ENCODE measurements at places on chromosomes 13 and 19. TPM values are rescaled to one million over a fixed set of nuclear protein-coding genes. Genes with fewer than 3 reads are reported as not detected.

BRME1 gene
- total RNA-seq: not detected

ZNF737 gene
- 3.7 TPM for total RNA-seq

ATP4B gene
- not detected for total RNA-seq

S1PR5 gene
- 0.16 TPM for total RNA-seq

PSPN gene
- total RNA-seq: 1.4 TPM

IGFL3 gene
- 1.9 TPM for total RNA-seq
